Posterior cingulate gyrus (tissue), 11 donors: ENCODE measurements at places on chromosomes 1 and 21.

DNA sequence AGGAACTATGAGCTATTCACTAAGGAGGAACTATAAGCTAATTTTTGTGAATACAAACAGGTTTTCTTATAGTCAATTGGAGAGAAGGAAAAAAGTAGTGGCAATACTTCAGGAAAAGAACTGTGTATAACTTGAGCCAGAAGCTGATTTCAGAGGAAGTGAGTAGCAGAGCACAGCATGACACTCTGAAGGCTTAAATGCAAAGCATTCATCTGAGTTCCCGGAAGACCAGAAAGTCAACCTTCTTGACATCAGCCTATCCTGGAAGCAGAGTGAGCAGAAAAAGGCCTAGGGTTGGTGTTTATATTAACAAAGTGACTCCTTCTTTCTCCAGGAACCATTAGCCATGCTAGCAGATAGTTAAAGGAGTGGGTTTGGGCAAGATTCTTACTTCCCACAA lies 545.2 kb downstream of the MRPL39 start:
- no peak for DNase-seq

DNA sequence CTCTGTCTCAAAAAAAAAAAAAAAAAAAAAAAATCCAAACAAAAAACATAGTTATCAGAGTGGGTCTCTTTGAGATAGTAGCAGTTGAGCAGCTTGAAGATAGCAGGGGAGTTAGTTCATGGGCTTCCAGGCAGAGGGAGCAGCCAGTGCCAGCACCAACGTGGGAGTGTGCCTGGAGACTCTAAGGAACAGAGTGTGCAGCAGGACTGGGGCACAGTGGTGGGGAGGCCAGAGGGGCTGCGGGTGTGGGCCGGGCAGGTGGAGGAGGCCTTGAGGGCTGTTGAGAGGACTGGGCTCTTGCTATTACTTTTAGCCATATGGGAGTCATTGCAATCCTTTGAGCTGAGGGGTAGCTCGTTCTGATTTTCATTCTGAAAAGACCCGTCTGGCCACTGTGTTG lies 63.8 kb downstream of the RYR2 start:
- peak; percentile 90 for DNase-seq

- DNase-seq, result no peak
These were observed 25.8 kb downstream of the CCN1 start for GRCh38 chr1:85606414-85606800.

DNA sequence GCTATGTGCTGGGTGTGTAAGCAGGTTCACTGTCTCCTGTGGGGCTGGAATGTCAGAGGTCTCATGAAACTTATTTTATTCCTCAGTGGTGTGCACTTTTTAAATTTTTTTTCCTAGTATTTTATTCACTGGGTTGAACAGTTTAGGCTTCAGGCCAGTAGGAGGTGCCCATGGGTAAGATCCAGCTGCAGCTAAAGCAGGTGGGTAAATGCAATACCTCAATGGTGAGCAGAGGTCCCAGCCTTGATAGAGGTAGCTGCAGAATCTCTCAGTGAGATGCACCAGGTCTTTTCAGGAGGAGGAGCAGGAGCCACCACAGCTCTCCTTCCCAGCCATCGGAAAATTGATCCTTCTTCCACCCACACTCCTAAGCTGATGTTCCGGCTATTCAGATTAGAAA lies 12.6 kb upstream of the OR6N2 start:
- no peak for DNase-seq

GRCh38 chr1:156461109-156461508 lies 39.5 kb downstream of the MEF2D start:
- DNase-seq, result no peak

DNA sequence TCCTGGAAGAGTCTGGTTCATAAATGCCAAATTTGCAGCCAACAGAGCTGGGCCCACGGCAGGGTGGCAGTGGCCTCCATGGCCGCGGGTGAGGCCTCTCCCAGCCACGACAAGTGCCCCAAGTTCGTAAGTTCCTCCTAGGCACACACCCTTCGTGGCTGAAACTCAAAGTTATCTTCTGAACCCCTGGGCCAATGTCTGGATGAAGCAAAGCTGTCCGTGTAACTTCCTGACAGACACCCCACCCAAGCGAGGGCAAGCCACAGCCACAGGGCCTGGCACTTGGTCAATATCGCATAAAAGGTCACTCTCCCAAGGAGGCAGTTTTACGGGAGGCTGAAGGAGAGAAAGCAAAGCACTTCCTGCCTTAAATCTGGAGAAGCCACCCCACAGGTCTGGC lies 27.8 kb upstream of the GPR153 start:
- no peak for DNase-seq

DNA sequence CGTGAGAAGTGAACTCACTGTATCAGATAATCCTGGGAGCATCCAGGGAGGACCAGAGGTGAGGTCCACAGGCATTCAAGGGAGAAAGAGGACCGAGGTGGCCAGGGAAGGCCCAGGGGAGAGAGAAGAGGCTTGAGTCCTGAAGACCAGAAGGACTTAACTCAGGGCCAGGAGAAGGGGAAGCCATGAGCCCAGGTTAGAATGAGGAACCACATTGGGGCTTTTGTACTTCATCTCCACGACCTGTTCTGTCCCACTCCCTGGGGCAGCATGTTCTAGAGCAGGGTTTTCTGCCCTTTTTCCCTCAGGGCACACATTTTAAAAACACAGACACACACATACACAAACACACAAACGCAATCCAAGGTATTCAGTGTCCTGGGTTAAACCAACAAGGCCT lies 8.4 kb downstream of the LGR6 start:
- no peak for DNase-seq

GRCh38 chr1:55707196-55707595 lies 492.0 kb upstream of the USP24 start:
- no peak for DNase-seq

- DNase-seq, result no peak
These were observed 158.9 kb downstream of the KCNK2 start for GRCh38 chr1:215241451-215241850.

DNA sequence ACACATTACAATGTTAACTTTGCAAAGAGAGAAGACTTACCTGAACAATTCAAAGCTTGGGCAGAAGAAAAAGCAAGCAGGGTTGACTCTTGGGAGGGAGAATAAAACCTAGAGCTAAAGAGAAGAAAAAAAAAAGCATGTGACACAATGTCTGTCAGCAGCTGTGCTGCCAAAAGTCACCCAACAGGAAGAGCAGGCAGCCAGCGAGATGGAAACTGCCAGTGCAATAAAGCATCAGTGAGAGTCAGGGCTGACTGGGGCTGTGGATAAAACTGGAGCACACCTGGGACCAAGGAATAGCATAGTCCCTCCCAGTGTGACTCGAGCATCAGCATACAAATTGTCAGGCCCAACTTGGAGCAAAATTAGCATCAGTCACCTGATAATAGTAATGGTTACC lies 65.0 kb upstream of the SLC22A15 start:
- no peak for DNase-seq

DNA sequence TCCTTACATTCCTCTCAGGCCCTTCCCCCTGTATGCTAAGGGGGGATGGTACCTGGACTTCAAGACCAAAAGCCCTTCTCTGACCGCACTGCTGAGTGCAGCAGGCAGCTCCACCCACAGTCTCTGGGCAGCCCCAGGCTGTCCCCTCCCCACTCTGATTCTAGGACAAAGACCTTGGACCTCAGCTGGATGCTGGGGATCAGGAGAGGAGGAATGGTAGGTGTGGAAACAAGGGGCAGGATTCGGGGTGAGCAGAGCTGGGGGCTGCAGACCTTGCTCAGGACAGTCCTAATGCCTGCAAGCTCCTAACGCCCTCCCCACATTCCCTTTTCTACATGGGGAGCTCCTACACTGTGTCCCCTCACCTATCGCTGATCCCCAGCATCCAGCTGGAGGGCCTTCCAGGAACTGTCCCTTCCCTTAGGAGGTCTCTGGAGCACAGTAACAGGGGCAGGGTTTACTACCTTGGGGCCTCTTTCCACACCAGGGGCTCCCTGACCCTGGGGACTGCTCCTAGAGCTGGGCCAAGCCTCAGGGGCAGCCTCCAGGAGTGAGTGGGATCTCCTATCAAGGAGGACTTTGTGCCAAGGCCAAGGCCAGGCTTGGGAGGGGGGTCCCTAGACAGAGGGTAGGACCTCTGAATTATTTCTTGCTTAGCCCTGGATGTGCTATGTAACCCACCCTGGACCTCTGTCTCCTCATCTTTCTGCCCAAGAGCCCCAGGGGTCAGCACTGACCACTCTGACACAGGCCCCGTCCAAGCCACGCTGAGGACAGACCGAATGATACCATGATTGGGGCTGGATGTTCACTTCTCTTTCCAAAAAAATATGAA lies 5.6 kb downstream of the CLDN19 start:
- DNase-seq, result no peak

DNA sequence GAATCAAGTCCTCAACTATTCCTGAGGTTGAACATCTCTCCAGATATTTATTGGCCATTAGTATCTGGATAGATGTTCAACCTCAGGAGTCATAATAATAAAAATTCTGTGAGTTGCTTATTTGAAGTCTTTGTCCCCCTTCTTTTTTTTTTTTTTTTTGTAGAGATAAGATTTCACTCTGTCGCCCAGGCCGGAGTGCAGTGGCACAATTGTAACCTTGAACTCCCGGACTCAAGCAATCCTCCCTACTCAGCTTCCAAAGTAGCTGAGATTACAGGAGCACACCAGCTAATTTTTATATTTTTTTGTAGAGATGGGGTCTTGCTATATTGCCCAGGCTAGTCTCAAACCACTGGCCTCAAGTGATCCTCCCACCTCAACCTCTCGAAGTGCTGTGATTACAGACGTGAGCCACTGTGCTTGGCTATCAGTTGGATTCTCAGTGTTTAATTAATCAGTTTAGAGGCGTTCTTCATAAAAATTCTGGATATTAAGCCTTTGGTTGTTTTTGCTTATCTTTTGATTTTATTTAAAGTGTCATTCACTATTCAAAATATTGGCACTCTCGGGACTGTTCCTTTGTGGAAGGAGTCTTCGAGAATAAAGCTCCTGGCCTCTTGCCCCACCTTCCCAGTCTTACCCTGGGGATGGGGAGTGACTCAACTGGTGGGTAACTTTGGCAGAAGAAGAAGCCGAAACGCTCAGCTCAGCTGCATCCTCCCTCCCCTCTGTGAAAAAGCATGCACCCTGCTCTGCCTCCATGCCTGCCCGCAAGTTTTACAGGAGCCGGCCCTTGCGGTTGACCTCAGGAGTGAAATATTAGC lies 11.2 kb upstream of the HYI start:
- DNase-seq, result no peak
